Stimulated activated CD4-positive, alpha-beta T cell treated with anti-CD3 and anti-CD28 coated beads, Interleukin-12 subunit alpha, Interleukin-12 subunit beta, amount 100 ng/mL, for 4 hours (primary cell): ENCODE measurements at places on chromosomes 3 and 15.

GRCh38 chr15:62553911-62554563, 389.0 kb upstream of the C2CD4B start:
- no peak for DNase-seq

GRCh38 chr15:33007303-33007855, 187.1 kb downstream of the FMN1 start:
- no peak for DNase-seq

- no peak for DNase-seq
Observed at GRCh38 chr15:93020976-93021772, 67.8 kb downstream of the RGMA start.

GRCh38 chr3:115068799-115069198, 78.3 kb downstream of the ZBTB20 start:
- DNase-seq = no peak

GRCh38 chr3:101195951-101196713, 124.2 kb downstream of the IMPG2 start:
- DNase-seq = no peak

GRCh38 chr15:100929641-100930042, 10.5 kb downstream of the LRRK1 start:
- no peak for DNase-seq

DNA sequence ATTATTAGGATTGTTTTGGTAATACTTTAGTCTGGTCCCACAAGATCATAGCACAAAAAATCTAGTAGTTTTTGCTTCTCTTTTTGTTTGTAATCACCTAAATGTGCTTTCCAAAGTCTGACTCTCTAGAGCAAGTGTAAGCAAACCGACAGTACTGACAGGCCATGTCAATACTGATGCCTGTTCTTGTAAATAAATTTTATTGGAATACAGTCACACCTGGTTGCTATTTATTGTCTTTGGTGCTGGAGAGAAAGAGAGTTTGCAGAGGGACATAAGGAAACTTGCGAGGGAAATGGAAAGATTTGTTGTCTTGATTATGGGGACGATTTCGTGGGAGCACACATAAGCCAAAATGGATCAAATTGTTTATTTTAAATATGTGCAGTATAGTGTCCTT, 77.5 kb downstream of the NAALADL2 start:
- DNase-seq = no peak

GRCh38 chr3:152200476-152201420, 68.0 kb upstream of the MBNL1 start:
- no peak for DNase-seq

GRCh38 chr15:35067496-35068347, 17.4 kb downstream of the NANOGP8 start:
- DNase-seq = no peak

DNA sequence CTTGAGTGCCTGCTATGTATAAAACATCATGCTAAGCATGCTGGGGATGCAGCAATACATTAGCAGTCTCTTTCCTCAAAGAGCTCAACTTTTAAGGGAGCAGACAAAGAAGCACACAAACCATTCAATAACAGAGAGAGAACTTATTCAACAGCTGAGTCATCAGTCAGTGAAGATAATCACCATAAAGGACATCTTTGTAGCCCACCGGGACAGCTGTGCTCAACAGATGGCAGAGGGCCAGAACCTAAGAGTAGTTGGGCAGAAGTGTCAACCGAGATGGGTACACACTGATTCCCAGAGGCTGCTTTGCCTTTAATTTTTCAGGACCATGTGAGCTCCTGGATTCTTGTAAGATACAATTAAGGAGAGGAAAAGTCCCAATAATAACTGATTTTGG, 4.2 kb upstream of the RAB8B start:
- no peak for DNase-seq

DNA sequence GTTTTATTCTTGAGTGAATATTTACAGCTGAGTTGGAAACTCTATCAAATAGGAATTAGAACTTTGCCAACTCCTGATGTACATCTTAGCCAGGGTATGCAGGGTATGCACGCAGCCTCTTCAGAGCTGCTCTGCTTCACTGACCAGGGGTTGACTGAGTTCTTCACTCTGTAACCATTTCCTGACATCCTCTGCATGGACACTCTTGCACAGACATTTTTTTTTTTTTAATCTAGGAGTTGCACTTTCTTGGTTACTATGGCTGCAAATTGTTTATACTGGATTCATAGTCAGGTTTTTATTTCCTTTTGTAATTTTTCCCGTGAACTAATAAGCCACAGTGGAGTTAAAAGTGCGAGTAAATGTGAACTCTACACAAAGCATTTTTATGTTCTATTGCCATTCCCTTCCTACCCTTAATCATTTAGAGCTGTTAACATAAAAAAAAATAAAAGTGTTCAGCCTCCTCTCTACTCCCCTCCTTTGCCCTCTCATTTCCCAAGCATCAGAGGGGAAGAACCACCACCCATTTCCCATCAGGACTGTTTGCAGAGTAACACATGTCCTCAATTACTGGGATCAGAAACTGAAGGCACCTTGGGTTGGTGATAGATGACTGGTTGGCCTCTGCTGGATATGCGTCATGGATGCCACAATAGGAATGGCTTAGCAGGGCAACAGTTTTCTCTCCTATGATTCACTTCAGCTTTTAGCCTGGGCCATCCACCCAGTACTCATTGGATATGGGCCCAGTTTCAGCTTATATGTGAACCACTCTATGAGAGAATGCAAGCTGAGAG, 54.0 kb downstream of the DUT start:
- DNase-seq = no peak

- no peak for DNase-seq
Observed at GRCh38 chr3:65685621-65686235, 353.0 kb downstream of the MAGI1 start.

GRCh38 chr3:47404955-47405790, 24.4 kb downstream of the PTPN23 start:
- no peak for DNase-seq

- DNase-seq = no peak
Observed at GRCh38 chr15:68823561-68823960, 2.9 kb upstream of the ANP32A start.

- DNase-seq = no peak
Observed at GRCh38 chr3:14918356-14918860, 29.0 kb upstream of the NR2C2 start.

GRCh38 chr3:116863270-116863770, 153.7 kb downstream of the TUSC7 start:
- no peak for DNase-seq

DNA sequence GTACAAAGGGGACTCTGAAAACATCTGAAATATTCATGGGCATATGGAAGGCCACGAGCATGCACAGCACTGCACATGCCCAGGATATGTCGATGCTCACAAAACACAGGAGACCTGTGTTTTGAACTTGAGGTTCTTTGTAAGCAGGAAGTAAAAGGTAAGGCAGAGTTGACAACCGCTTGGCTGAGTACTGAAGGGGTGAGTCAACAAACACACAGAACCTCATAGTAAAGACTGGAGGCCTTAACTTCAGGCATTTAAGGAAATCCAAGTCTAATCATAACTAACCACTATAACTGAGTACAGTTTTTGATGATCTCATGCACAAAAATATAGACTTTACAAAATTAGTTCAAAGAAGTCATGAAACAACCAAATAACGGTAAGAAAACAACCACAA, 80.6 kb downstream of the MYO9A start:
- no peak for DNase-seq

DNA sequence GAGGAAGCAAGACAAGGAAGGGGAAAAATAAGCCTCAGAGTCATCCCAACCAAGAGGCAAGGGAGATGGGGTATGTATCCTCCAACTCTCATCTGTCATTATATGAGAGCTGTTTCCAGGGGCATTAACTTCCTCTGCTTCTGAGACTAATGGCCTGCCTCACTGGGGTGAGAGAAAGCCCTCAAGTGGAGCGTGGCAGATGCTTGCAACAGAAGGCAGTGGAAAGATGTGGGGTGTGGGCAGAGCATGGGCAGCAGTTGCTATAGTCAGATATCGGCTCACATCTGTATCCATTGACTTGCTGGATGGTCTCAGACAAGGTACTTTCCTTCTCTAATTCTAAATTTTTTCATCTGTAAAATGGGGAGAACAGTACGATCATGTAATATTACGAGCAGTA, 81.7 kb upstream of the PLCL2 start:
- no peak for DNase-seq

- DNase-seq = no peak
Observed at GRCh38 chr15:29765234-29765841, 56.9 kb downstream of the TJP1 start.

DNA sequence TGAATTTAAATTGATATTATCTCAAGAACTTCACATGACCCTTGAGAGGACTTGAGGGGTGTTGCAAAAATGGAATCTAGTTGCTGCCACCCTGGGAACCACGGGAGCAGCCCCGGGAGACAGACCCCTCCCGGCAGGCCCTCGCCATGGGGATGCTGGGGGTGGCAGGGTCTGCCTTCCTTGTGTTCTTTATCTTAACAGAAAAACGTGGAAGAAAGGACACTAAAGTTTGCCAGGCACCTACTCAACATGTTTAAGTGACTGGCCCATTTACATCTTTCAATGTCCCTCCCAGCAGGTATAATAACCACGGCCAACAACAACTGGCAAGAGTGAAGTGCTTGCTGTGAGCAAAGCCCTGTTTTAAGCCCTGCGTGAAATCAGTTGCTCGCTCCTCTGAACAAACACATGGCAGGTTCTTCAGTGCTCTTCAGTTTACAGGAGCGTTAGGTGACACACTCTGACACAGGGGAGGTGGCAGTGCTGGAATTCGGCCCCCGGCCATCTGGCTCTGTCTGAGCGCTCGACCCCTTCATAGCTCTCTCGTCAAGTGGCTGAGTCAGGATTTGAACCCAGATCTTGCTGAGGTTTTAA, 112.5 kb downstream of the ASB7 start:
- DNase-seq = no peak

DNA sequence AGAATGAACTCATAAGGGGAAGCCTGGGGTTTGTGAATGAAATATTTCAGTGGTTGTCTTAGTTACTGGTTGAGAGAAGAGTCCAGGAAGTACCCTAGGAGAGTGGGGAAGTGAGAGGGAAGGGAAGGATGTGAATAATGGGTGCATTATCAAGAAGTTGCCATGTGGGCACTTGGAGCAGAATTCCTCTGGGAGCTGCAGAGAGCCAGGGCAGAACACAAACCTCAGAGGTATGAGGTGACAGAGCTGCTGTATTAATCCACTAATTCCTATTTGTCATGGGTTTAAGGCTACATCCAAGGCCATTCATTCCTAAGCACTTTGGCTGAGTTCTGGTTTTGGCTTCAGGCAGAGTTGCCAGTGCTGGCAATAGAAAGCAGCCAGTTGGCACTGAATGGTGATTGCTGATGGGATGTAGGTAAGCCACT, 29.0 kb downstream of the NDUFB4 start:
- DNase-seq = no peak

DNA sequence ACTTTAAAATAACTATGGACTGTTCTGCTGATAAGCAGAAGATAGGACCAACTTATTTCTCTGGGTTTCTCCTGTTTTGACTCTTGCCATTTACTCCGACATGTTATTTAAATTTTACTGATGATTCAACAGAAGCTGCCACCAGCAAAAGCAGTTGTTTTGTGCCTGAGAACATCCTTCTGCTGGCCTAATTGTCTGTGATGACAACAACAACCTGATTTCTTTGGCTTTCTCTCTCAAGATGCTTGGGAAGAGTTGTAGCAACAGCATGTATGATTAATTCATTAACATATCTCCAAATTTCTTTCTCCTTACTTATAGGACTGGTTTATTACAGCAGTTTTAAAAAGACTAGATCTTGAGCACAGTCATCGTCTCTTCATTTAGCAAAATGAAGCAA, 36.9 kb upstream of the DYNC1LI1 start:
- DNase-seq = no peak

- peak; percentile 37 for DNase-seq
Observed at GRCh38 chr3:127629467-127630403, 750 bp downstream of the PODXL2 start.

DNA sequence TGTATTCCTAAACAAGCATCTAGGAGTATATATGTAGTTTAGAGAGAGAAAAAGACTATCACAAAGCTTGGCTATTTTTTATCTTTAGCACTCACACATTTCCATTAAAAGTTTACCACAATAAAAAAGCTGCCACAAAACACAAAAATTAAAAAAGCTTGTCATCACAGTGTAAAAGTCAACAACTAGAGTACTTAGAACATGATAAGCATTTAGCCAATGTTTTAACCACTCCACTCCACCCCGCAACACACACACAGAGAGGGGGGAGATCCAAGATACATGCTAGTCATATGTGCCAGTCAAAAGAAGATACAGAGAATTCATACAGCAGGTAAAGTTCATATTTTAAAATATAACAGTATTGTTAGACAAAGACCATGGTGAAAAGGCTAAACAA, 79.7 kb downstream of the STAG1 start:
- DNase-seq = no peak

- DNase-seq = no peak
Observed at GRCh38 chr15:34606545-34606944, 23.1 kb upstream of the GOLGA8B start.

DNA sequence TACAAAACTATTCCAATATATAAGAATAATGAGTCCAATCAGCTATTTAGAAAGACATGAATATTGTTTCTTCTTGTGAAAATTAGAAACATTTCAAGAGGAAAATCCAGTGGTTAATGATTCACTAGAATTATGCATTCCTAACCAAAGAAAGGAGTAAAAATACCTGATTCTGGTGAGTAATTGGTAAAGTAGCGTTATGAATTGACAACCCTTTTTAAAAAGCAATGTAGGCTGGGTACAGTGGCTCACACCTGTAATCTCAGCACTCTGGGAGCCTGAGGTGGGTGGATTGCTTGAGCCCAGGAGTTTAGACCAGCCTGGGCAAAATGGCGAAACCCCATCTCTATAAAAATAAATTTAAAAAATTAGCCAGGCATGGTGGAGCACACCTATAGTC, 43.3 kb downstream of the TOPAZ1 start:
- DNase-seq = no peak

- DNase-seq = no peak
Observed at GRCh38 chr3:144109944-144110343, 138.3 kb downstream of the DIPK2A start.

GRCh38 chr3:46603446-46604046, 8.8 kb upstream of the FAM240A start:
- no peak for DNase-seq

- no peak for DNase-seq
Observed at GRCh38 chr3:1087066-1087560, 5.7 kb upstream of the CNTN6 start.

GRCh38 chr3:72269475-72269874, 484.5 kb upstream of the PROK2 start:
- DNase-seq = no peak

DNA sequence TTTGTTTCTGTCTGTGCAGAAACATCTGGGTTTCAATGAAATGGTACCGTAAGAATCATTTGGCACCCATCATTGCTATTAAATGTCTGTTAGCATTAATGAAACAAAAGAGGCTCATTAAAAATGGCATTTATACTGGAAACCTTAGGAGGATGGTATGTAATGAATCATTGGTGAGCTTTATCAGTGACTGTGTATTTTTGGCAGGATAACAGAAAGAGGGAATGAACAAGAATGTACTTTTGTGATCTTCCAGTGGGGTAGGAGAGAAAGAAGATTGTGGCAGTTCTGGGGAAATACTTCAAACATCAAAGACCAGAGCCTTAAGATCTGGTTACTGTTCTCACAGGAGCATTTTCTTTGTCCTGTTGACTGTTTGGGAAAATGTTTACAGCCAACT, 4.7 kb upstream of the DCBLD2 start:
- DNase-seq = no peak

GRCh38 chr3:34263101-34263621, 464.7 kb downstream of the PDCD6IP start:
- no peak for DNase-seq

GRCh38 chr3:44442596-44443309, 34.7 kb downstream of the ZNF445 start:
- DNase-seq = no peak

- no peak for DNase-seq
Observed at GRCh38 chr3:176120507-176120906, 1076.8 kb downstream of the TBL1XR1 start.
